ENCODE measurements at places on chromosomes 2 and 18.

- no peak for DNase-seq
These were observed 110.4 kb downstream of the DTNA start for GRCh38 chr18:34820360-34821065.

DNA sequence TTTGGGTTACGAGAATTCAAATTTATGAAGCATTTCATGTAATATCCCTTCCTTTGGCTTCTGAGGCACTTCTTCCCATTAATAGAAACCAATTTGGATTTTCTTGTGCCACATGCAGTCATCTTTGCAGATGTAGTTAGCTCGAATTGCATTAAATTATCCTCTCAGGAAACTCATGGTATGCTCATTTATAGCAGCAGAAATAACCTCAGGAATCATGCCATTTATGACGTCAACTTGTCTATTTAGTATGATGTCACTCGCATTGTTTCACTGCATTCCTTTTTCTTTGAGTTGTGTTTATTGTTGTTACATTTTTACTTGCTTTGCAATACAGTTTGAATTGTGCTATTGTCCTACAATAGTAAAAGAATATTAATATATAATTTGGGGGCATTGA lies 163.8 kb downstream of the RBM43 start:
- DNase-seq: no peak

DNA sequence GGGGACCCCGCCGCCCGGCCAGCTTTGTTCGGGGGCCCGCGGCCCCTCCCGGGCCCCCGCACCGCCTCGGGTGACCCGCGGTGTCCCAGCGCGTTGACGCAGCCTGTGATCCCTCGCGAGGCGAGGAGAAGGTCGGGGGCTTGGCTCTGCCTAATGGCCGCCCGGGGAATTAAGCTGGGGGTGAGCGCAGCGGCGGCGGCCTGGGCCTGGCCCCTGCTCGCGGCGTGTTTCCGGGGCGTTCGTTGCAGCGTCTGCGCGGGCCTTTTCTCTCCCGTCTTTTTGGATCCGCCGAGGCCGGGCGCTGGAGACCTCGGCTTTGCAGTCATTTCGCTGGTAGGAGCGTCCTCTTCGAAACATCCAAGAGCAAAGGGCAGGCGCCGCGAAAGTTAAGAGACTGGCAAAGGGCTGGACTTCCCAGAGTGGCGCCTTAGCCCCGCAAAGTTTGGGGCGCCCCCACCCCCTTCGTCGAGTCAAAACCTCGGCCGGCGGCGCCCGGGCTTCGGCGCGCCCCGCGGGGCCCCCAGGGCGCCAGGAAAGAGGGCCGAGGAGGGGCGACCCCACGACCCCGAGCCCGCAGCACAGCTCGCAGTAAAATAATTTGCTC lies 1.3 kb downstream of the SALL3 start:
- DNase-seq: no peak

GRCh38 chr2:17319090-17319489 lies 199.2 kb downstream of the RAD51AP2 start:
- DNase-seq: no peak

DNA sequence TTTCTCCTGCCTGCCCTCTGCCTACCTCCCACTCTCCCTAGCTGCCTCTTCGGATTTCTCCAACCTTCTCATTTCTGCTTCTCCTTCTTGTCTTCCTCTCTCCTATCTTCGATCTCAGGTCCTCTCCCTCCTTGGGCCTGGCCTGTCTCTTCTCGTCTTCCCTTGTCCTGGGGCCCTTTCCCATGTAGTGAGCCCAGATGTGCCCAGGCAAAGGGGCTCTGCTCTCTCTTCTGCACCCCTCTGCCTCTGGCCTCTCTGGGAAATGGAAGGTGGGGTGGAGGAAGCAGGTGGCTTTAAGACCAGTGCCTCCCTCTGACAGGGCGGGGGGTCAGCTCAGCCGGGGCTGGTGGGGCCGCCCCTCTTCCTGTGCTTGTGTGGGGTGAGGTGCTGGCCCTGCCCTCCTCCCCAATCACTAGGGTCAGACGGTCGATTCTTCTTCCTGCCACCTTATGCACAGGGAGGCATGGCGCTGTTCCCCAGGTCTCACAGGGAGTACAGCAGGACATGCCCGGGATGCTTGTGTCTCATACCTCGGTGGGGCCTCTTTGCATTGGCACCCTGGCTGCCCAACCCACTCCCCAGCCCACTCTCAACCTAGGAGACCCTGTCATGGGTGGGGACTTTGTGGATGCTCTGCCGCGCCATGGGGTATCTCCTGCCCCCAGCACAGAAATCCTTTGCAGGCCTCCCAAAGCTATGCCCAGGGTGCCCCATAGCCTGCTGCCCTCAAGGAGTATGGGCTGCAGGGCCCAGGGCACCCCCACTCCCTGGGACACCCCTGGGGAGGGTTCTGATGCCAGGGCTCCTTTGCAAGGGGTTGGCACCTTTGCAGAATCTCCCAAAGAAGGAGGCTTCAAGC lies 213.8 kb upstream of the HAAO start:
- DNase-seq: no peak

DNA sequence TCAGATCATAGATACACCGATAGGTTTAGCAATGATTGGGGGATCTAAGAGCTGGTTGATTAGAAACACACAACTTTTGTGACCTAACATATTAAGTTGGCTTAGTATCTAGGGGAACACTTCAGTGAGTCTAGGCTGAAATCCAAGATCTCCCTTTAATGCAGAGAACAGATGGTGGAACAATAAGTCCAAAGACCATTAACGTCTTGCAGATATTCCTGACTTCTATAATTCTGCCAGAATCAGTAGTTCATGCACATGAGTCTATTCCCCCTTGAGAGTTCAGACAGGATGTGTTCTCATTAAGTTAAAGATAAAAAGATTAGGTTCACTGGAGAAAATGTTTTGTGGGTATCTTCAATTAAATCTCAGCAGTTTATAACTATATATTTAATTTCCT lies 506.5 kb downstream of the TSN start:
- no peak for DNase-seq

DNA sequence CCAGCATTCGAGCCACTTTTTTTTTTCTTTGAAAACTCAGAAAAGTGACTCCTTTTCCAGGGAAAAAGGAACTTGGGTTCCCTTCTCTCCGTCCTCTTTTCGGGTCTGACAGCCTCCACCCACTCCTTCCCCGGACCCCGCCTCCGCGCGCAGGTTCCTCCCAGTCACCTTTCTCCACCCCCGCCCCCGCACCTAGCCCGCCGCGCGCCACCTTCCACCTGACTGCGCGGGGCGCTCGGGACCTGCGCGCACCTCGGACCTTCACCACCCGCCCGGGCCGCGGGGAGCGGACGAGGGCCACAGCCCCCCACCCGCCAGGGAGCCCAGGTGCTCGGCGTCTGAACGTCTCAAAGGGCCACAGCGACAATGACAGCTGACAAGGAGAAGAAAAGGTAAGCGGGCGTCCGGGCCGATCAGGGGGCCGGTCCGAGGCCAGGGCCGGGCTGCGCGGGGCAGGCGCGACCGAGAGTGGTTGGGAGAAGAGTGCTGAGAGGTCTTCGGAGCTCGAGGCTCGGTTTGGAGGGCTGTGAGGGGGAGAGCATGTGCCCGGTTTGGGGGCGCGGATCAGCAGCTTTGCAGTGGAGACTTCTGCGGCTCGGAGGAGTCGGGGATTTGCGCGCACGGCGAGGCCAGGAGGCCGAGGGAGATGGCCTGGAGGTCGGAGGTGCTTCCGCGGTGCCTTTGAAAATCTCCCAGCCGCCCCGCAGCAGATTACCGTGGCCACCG lies 502 bp downstream of the EPAS1 start:
- DNase-seq: peak; percentile 14

GRCh38 chr18:2143636-2144035 lies 427.7 kb downstream of the METTL4 start:
- DNase-seq: no peak
